ENCODE measurements at places on chromosomes 2 and 18. TPM values are rescaled to one million over a fixed set of nuclear protein-coding genes. Genes with fewer than 3 reads are reported as not detected.

The EVX2 gene
- total RNA-seq: not detected

The MRPS5 gene
- total RNA-seq: 76.7 TPM

The GCG gene
- not detected for total RNA-seq

The OSBPL6 gene
- total RNA-seq: 3.4 TPM

The ATP8B1 gene
- total RNA-seq: not detected

The HOXD13 gene
- total RNA-seq: not detected

The PSME4 gene
- 24.3 TPM for total RNA-seq

The C1QL2 gene
- total RNA-seq: not detected

The ARHGAP15 gene
- total RNA-seq: not detected

The ABCB11 gene
- not detected for total RNA-seq

The ITGA4 gene
- 0.18 TPM for total RNA-seq

The CNTNAP5 gene
- not detected for total RNA-seq

The ADAM23 gene
- 7.7 TPM for total RNA-seq

The CFC1 gene
- total RNA-seq: not detected

The LRATD1 gene
- total RNA-seq: not detected

The TMEM169 gene
- total RNA-seq: 0.12 TPM

The DCAF17 gene
- 13.9 TPM for total RNA-seq

The USP40 gene
- 23.8 TPM for total RNA-seq

The FEV gene
- not detected for total RNA-seq

The NTSR2 gene
- not detected for total RNA-seq

The SCTR gene
- not detected for total RNA-seq

The ABCG5 gene
- total RNA-seq: not detected

The TSPYL6 gene
- total RNA-seq: not detected

The SMIM21 gene
- total RNA-seq: 0.06 TPM

The SAP130 gene
- 3.9 TPM for total RNA-seq

The UGT1A9 gene
- not detected for total RNA-seq

The UGT1A5 gene
- not detected for total RNA-seq

The SCN3A gene
- not detected for total RNA-seq

The ZNG1B gene
- 35.3 TPM for total RNA-seq

The C18orf63 gene
- total RNA-seq: not detected

The CD8B2 gene
- total RNA-seq: not detected

The APOB gene
- total RNA-seq: not detected

The TEKT4 gene
- not detected for total RNA-seq

The SOCS6 gene
- 32.5 TPM for total RNA-seq

The LRRTM1 gene
- not detected for total RNA-seq

The OR6B2 gene
- total RNA-seq: not detected

The IL36B gene
- total RNA-seq: not detected

The ARHGEF4 gene
- 0.10 TPM for total RNA-seq

The LCT gene
- total RNA-seq: not detected

The PHLPP1 gene
- total RNA-seq: 5.8 TPM

The KCNJ3 gene
- total RNA-seq: not detected

The DSG1 gene
- total RNA-seq: not detected

The GAREM1 gene
- not detected for total RNA-seq

The DNAH7 gene
- 0.06 TPM for total RNA-seq

The TXNDC2 gene
- total RNA-seq: 0.06 TPM

The INPP5D gene
- 5.1 TPM for total RNA-seq

The B3GNT7 gene
- total RNA-seq: 0.18 TPM

The MFSD6 gene
- total RNA-seq: not detected

The ILKAP gene
- total RNA-seq: 71.4 TPM

The ERFE gene
- 5.1 TPM for total RNA-seq

The KLHL29 gene
- total RNA-seq: not detected

The HOXD11 gene
- not detected for total RNA-seq

Measured in G401 (cell line).